ENCODE measurements at places on chromosomes 5 and 9.
A peak's percentile ranks its signal among the peaks of the same experiment; 100 is the strongest.

GRCh38 chr9:127580879-127581475 is 31.1 kb upstream of the STXBP1 start:
- H3K4me3 ChIP-seq = no peak overlapping the region
- no peak for DNase-seq
- no peaks in the 10 kb centered on the region for H3K36me3 ChIP-seq
- H3K27ac ChIP-seq = peak overlapping the region; percentile 97
- H3K4me1 ChIP-seq = peaks cover 4% of the 10 kb centered on the region

DNA sequence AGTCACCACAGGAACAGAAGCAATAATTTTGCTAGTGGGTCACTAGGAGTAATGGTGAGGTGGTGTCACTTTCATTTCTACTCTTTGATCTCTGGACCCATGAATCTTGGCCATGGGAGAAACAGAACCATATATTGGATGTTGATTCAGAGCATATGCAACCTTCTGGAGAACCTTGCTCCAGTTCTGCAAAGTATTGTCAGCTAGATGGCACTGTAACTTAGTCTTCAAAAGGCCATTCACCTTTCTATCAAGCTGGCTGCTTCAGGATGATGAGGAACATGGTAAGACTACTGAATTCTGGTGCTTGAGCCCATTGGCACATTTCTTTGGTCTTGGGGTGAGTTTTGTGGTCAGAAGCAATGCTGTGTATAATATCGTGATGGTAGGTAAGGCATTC is 129.1 kb upstream of the FBN2 start:
- no peak for DNase-seq
- no peaks in the 10 kb centered on the region for H3K4me1 ChIP-seq
- H3K36me3 ChIP-seq = no peaks in the 10 kb centered on the region

DNA sequence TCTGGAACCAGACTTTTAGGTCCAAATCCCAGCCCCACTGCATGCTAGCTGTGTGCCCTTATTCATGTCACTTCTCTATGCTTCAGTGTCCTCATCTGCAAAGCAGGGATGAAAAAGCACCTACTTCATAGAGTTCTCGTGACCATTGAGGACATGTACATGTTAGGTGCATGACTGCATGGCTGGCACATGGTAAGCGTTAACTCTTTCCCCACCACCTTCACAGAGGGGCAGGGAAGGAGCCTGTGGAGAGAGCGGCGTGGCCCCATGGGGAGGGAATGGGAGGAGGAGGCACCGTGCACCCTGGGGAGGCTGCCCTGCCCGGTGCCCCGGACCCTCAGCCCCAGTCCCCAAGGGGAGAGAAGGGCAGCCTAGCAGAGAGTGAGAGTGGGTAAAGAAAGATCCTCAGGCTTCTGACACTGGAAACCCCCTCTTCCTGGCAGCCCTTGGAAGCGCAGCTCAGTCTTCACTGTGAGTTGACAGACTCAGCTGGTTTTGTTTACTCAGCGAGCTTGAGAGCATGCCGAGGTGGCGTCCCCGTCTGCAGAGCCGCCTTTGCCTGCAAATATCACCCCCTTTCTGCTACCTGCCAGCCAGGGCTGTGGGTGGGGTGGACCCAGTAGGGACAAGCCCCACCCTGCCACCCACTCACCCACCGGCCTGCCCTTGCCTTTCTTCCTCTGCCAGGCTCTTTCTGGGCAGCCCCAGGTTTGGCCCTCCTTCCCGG is 10.6 kb upstream of the ANGPTL2 start:
- no peaks in the 10 kb centered on the region for H3K36me3 ChIP-seq
- H3K4me1 ChIP-seq = peaks cover 61% of the 10 kb centered on the region
- peak overlapping the region; percentile 77 for H3K27ac ChIP-seq
- no peak overlapping the region for H3K4me3 ChIP-seq

DNA sequence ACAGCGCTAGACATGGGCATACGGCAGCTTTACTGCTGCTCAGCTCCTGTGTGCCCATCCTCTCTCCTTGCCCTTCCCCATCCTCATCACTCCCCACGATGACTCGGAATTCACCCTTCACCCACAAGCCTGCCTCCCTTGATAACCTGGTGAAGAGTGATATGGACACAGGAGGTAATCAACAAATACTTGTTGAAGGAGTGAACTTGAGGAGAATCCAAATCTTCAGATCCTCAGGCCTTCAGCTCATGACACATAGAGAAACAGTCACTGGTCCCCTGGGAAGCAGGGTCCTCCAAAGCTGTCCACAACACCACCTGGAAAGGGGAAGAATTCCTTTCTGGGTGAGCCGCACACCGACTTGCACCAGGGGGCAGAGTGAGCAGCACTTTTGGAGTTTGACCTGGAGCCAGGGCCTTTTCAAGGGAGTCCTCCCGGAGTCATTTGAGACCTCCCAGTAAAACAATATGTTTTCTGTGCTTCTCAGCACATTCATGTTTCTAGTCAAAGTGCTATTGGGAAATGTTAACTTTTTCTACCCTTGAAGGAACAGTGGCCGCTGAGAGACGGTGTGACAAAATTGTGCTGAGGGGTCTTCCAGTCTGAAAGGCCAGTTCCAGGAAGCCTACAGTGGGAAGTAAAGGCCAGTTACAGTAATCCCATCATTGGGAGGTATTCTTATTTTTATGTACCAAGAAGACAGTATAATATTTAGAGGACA is 332.3 kb downstream of the CWC27 start:
- H3K4me3 ChIP-seq = no peak overlapping the region
- H3K4me1 ChIP-seq = peaks cover 3% of the 10 kb centered on the region
- no peaks in the 10 kb centered on the region for H3K36me3 ChIP-seq

DNA sequence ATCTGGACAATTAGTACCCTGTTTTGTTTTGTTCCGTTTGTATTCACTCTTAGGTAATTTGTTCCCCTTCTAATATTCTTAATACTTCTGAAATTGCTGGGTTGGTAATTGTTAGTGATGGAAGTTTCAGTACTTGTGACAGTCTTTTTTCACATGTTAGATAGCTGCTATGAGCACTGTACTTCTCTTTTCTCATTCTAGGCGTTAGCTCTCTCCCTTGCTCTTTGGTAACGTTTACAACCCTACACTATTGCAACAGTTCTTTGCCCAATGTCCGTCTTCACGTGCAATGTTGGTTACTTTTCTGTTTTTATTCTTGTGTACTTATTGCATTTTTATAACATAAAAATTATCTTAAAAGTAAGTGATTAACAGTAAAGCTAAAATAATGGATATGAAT is 1509.0 kb downstream of the MAT2B start:
- H3K36me3 ChIP-seq = no peaks in the 10 kb centered on the region
- H3K27ac ChIP-seq = no peak overlapping the region
- no peaks in the 10 kb centered on the region for H3K4me1 ChIP-seq
- no peaks in the 10 kb centered on the region for H3K27me3 ChIP-seq
- H3K4me3 ChIP-seq = no peak overlapping the region

DNA sequence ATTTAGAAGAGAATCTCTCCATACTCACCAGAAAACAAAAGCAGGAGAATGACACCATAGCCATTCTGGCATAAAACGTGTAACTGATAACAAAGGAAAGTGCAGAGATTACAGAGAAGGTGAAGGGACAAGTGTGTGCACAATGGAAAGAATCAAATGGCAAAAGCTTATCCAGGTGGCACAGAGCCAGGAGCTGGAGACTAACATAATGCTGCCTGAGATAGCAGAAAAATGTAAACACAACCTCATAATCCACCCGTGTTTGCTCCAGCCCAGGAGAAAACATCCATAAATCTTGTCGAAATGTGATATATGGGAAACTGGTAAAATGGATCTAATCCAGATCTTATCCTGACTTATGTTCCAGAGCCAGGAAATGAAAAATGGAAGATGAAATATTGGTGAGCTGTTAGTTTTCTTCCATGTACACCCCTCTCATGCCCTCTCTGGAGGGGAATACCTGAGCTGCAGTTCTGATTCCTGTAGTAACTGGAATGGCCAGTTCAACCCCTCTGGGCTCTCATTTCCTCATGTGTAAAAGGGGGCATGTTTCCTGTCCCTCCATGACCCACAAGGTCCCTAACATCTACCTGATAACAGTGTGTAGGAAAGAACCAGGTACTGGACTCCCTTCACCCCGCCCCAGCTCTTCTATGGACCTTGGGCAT is 212.3 kb upstream of the DAPK1 start:
- peaks cover 10% of the 10 kb centered on the region for H3K4me1 ChIP-seq
- H3K4me3 ChIP-seq = no peak overlapping the region
- H3K36me3 ChIP-seq = no peaks in the 10 kb centered on the region
- no peak for DNase-seq
- H3K27ac ChIP-seq = no peak overlapping the region
- no peaks in the 10 kb centered on the region for H3K27me3 ChIP-seq

GRCh38 chr5:58224661-58225060 is 235.2 kb downstream of the PLK2 start:
- DNase-seq = no peak
- H3K36me3 ChIP-seq = no peaks in the 10 kb centered on the region
- no peak overlapping the region for H3K4me3 ChIP-seq
- peak overlapping the region; percentile 88 for H3K27ac ChIP-seq

DNA sequence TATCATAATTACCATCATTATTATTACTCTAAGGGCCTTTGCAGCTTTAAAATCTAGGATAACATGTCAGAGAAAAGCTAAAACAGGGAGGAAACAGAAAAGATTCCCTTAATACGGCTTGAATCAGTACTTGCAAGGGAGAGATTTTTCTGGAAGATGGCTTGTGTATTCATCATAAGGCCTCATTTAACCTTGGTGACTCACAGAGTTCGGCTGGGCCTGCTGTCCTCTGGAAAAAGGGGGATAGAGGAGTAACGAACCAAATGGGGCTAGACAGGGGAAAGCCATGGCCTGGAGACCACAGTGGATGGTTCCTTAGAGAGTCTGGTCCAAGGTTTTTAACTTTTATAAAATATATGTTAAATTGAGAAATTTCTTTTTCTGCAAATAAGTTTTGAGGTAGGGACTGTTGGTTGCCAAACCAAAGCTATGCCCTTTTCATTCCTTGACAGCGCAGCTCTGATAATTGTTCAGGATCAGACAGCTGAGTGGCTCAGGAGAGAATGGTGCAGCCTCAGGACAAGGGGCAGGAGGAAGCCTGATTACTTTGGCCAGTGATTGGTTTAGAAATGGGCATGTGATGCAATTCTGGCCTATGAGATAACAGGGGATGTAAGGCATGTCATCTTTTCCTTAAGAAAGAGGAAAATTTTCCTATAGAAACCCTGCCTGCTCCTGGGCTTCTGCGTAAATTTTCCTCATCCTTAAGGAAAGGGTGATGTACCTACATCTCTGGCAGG is 25.6 kb upstream of the GSN start:
- no peaks in the 10 kb centered on the region for H3K36me3 ChIP-seq
- peaks cover 11% of the 10 kb centered on the region for H3K4me1 ChIP-seq
- DNase-seq = no peak
- H3K27ac ChIP-seq = peak overlapping the region; percentile 75
- no peak overlapping the region for H3K4me3 ChIP-seq
- no peaks in the 10 kb centered on the region for H3K27me3 ChIP-seq

- no peaks in the 10 kb centered on the region for H3K36me3 ChIP-seq
- no peaks in the 10 kb centered on the region for H3K27me3 ChIP-seq
- DNase-seq = no peak
- no peaks in the 10 kb centered on the region for H3K4me1 ChIP-seq
These were observed 221.4 kb downstream of the EFNA5 start for GRCh38 chr5:107449369-107449768.

DNA sequence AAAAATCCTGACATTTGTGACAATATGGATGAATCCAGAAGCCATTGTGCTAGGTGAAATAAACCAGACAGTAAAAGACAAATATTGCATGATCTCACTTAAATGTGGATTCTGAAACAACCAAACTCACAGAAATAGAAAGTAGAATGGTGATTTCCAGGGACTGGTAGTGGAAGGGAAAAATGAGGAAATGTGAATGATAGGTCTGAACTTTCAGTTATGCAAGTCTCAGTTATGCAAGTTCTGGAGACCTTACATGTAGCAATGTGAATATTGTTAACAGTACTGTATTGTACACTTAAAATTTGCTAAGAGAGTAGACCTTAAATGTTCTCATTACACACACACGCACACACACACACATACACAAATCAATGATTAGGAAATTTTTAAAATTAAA is 84.9 kb downstream of the SLCO4C1 start:
- no peaks in the 10 kb centered on the region for H3K4me1 ChIP-seq
- no peaks in the 10 kb centered on the region for H3K27me3 ChIP-seq
- no peak for DNase-seq
- H3K4me3 ChIP-seq = no peak overlapping the region
- no peak overlapping the region for H3K27ac ChIP-seq

DNA sequence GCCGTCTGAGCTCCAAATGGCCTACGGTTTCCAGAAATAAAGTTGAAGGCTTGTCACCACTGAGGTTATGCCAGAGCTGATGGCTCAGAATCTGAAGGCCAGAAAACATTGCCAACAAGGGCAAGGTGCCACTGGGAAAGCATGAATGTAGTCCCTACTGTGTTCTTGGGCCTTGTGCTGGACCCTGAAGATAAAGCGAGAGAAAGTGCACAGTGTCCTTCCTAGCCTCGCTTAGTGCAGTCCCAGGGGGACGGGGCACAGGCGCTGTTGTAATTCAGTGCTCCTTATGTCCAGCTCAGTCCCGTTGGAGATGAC is 84.5 kb downstream of the NDFIP1 start:
- no peaks in the 10 kb centered on the region for H3K36me3 ChIP-seq
- H3K27ac ChIP-seq = peak overlapping the region; percentile 47
- peaks cover 19% of the 10 kb centered on the region for H3K4me1 ChIP-seq
- DNase-seq = no peak
- no peaks in the 10 kb centered on the region for H3K27me3 ChIP-seq
- H3K4me3 ChIP-seq = peak overlapping the region; percentile 28

- no peak overlapping the region for H3K4me3 ChIP-seq
- H3K27ac ChIP-seq = no peak overlapping the region
- H3K27me3 ChIP-seq = no peaks in the 10 kb centered on the region
- H3K36me3 ChIP-seq = no peaks in the 10 kb centered on the region
These were observed 860.8 kb upstream of the DMAC1 start for GRCh38 chr9:8660383-8660782.
